ENCODE measurements at places on chromosomes 11 and 22.

DNA sequence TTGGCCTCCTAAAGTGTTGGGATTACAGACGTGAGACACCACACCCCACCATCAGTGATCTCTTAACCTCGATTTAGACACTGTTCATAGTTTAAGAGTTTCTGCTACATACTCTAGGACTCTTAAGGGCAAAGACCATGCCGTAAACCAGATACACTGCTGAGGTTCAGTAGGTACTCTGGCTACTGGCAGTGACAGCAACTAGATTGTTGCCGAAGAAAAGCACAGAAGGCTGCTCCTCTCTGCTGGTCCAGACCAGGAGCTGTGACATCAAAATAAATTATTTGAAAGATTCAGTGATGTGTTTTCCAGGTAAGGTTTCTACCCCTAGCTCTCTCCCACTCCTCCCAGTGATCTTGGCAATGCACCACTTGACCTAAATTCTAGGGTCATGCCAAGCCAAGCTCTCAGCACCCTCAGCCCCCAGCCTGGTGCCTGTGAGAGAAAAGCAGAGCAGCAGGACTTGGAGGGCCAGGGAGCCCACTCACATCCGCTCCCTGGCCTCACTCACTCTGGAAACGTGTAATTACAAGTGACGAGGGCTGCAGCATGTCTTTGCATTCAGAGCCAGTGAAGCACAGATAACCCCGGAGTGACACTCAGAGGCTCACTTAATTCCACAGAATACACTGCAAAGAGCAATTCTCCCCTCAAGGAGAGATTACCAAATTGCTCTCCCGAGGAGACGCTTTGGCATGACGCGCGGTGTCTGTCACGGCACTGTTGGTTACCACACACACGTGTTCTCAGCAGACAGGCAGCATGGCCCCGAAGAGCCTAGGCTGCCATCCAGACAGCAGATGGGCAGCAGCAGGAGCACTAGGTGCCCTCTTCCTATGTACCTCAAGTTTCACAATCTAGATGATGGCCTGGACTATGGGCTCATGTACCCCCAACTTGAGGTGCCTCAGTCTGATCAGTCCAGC lies 96.9 kb upstream of the PITPNB start:
- no peak for DNase-seq

- no peak for DNase-seq
These were observed at the start of gene PATE1 for GRCh38 chr11:125745979-125746378. Gene PATE1 (plus strand): TSS chr11:125746279. CDS start chr11:125746305, 26 bp downstream.

GRCh38 chr22:45008186-45008681 lies 1.6 kb downstream of the PHF21B start:
- DNase-seq = no peak

DNA sequence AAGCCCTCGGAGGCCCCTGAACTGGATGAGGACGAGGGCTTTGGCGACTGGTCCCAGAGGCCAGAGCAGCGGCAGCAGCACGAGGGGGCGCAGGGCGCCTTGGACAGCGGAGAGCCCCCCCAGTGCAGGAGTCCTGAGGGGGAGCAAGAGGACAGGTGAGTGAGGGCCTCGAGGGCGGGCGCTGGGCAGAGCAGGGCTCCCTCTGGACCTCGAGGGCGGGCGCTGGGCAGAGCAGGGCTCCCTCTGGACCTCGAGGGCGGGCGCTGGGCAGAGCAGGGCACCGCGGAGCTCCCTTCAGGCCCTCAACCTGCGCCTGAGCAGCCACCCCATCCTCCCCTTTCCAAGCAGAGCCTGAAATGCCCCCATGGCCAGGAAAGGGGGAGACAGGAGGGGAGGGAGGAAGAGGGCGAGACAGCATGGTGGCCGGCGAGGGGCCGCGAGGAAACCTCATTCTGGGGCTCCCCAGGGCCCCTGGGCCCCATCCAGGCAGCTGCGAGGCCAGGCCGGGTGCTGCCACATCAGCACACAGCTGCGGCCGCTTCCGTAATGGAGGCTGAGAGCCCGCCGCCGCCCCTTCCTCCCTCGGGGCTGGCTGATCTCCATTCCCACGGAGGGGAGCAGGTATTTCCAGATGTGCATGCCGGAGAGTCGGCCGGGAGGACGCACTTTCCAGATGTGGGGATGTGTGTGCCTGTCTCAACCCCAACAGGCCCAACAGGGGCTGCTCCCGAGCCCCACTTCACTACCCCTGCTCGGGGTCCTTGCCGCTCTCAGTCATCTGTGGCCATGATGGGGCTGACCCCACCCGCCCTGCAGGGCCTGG lies 10.0 kb downstream of the PRR33 start:
- DNase-seq = no peak

DNA sequence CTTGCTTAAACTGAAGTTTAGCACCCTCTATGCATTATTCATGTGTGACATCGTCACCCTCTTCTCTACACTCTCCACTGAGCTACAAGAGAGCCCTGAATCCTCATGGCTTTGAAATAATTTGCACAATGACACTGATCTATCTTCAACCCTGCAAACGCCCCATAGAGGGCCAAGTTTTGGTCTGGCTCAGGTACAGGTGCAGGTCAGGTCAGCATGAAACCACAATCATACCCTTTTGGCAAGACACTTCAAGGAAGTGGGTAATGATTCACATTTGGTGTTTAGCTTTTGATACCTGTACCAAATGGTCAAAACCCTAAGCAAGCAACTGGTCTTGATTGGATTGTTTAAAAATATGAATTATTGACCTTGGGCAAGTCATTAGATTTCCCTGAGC lies 122.2 kb upstream of the CADM1 start:
- no peak for DNase-seq

- no peak for DNase-seq
These were observed 217.4 kb downstream of the BARX2 start for GRCh38 chr11:129593098-129593497.

DNA sequence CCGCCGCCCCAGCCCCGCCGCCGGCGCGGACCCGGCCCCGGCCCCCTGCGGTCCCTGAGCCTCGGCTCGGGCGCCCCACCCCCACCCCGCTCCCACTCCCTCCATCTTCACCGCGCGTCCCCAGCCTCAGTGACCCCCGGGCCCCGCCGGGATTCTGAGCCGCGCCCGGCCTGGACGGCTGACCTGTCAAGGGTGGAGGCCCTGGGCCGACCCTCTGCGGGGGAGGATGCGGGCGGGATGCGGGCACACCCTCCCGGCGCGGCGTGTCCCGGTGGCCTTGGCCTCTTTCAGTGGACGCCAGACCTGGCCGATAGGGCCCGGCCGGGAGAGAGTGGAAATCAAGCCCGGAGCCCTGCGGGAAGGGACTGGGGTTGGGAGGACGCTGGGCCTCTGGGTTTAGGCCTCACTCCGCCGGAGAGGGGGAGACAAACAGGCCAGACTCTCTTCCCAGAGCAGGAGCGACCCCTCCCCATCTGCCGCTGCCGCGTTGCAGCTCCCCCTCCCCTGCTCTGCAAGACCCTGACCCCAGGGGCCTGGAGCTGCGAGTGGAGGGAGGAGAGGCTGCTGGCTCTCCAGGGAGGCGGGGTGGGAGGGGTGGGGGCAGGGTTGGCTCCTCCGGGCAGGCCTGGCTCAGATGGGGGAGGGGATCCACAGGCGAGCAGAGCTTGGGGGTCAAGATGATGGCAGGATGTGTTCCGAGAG lies 525 bp downstream of the MAPK8IP2 start:
- no peak for DNase-seq

Measured in GDM1 (cell line).